Chondrocyte (in vitro differentiated cells): ENCODE measurements at places on chromosomes 2 and 18.

GRCh38 chr2:9949239-9949991, 2.1 kb upstream of the GRHL1 start:
- H3K27me3 ChIP-seq: peaks cover 26% of the 10 kb centered on the region
- H3K36me3 ChIP-seq: no peaks in the 10 kb centered on the region
- no peak for DNase-seq
- no peak overlapping the region for H3K27ac ChIP-seq

- H3K4me3 ChIP-seq: no peak overlapping the region
- no peak for DNase-seq
- H3K4me1 ChIP-seq: no peaks in the 10 kb centered on the region
- H3K27me3 ChIP-seq: no peaks in the 10 kb centered on the region
Observed at GRCh38 chr18:68818584-68818983, 20.7 kb downstream of the CCDC102B start.

DNA sequence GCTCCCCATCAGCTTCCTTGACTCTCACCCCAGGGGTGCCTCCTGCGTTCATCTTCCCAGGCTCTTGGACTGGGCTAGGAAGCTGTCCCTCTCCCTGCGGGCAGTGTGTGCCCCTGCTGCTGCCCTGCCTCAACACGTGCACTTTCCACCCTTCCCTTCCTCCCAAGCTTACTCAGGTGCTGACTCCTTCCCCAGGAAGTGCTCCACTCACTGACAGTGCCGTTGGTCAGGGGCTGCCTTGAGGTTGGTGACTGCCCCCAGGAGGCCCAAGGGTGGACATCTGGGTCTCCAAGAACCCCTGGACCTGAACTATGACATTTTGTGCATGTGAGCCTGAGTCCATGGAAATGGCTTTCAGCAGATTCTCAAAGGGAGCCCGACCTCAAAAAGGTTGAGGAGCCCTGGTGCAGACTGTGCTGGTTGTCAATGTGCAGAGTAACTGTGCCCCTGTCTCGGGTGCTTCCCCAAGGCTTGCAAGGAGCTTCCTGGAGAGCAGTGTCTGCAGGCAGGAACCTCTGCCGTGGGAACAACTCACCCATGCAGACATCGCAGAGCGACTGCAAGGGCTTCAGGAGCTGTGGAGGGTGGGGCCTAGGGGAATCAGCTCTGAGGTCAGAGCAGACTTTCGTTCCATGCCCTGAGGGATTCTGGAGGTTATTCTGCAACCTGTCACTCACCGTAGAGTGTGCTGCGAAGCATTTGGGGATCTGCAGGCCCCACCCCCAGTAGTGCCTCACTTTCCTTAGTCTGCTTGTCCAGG, 116.5 kb upstream of the MCFD2 start:
- H3K36me3 ChIP-seq: peaks cover 21% of the 10 kb centered on the region
- peak overlapping the region; percentile 36 for H3K27ac ChIP-seq
- H3K4me1 ChIP-seq: peaks cover 56% of the 10 kb centered on the region
- DNase-seq: peak; percentile 70

DNA sequence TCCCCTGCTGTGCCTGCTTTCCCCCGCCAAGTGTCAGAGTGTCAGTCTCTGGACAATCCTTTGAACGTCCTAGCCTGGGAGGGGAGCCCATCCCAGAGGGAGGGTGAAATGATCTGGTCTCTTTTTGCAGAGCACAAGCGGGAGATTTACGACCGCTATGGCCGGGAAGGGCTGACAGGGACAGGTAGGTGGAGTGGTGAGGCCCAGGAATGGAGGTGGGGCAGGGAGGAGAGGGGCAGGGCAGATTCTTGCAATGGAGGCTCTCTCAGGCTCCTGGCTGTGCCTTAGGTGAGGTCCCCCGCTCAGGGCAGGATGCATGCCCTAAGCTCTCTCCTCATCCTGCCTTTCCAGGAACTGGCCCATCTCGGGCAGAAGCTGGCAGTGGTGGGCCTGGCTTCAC, 2.4 kb downstream of the DNAJB2 start:
- peaks cover 11% of the 10 kb centered on the region for H3K36me3 ChIP-seq
- DNase-seq: peak; percentile 82
- no peaks in the 10 kb centered on the region for H3K27me3 ChIP-seq
- H3K4me1 ChIP-seq: peaks cover 64% of the 10 kb centered on the region

DNA sequence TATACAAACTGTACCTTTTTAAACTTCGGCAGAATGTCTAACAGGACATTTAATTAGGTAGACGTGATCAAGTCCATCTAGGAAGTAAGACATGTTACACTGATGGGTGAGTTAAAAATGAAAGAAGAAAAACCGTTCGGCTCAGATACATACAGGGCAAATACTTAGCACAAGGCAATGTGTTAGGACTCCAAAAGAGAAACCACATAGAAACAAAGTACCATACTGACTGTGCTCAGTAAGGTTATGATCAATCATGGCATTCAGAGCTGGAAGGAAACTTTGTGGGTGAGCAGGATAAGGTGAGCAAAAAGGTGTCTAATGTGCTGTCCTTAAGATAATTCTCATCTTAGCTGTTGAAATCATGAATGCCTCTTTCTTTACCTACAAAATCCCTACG, 211.9 kb downstream of the STK39 start:
- H3K27ac ChIP-seq: no peak overlapping the region
- H3K27me3 ChIP-seq: no peaks in the 10 kb centered on the region
- no peak for DNase-seq
- H3K36me3 ChIP-seq: peaks cover 11% of the 10 kb centered on the region
- peaks cover 42% of the 10 kb centered on the region for H3K4me1 ChIP-seq

DNA sequence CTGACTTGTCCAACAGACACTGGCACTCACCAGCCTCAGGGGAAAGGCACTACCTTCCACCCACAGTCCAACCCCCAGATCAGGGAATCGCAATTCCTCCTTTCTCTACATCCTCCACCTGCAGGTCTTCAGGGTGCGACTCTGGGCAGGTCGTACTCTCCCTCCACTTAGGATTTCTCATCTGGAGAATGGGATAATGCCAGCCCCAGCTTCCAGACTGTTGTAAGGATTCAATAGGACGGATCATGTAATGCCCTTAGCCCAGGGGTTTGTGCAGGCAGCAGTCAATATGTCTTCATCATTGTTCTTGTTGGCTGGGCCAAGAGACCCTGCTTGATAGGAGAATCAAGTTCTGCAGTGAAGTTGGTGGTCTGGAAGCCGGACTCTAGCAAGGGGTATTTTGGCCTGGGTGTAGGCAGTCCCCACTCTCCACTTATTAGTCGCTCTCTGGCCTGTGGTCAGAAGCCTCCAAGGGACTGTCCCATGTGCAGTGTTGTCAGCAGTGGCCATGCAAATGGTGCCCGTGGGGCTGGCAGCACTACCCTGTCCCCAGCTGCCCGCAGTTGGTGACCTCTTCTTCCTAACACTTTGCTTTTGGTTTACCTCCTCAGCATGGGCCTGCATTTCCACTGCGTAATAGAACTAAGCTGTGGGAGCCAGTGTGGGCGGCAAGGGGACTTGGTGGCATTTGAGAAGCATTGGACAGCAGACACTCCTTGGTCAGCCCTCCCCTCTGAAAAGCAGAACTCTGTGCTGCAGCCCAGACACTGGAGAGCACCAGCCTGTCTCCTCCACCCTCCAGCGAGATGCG, 172.4 kb upstream of the HS6ST1 start:
- H3K27ac ChIP-seq: no peak overlapping the region
- no peaks in the 10 kb centered on the region for H3K36me3 ChIP-seq
- no peak for DNase-seq

- no peak for DNase-seq
- no peaks in the 10 kb centered on the region for H3K27me3 ChIP-seq
- H3K36me3 ChIP-seq: peaks cover 5% of the 10 kb centered on the region
- H3K4me3 ChIP-seq: peak overlapping the region; percentile 100
- peaks cover 54% of the 10 kb centered on the region for H3K4me1 ChIP-seq
Observed at GRCh38 chr2:55048508-55049042, 1.7 kb downstream of the RTN4 start.

GRCh38 chr2:99957332-99958133, 184.9 kb downstream of the AFF3 start:
- peak overlapping the region; percentile 12 for H3K27ac ChIP-seq
- no peak overlapping the region for H3K4me3 ChIP-seq
- peaks cover 34% of the 10 kb centered on the region for H3K4me1 ChIP-seq

GRCh38 chr18:10049747-10050146, 135.9 kb downstream of the VAPA start:
- no peaks in the 10 kb centered on the region for H3K36me3 ChIP-seq
- no peak for DNase-seq
- H3K4me1 ChIP-seq: peaks cover 7% of the 10 kb centered on the region
- no peak overlapping the region for H3K27ac ChIP-seq
- H3K27me3 ChIP-seq: no peaks in the 10 kb centered on the region

GRCh38 chr2:45180779-45181178, 171.5 kb upstream of the SIX2 start:
- H3K27me3 ChIP-seq: no peaks in the 10 kb centered on the region
- peaks cover 76% of the 10 kb centered on the region for H3K4me1 ChIP-seq
- peaks cover 3% of the 10 kb centered on the region for H3K36me3 ChIP-seq

GRCh38 chr18:78743078-78743477, 236.5 kb upstream of the SALL3 start:
- H3K4me3 ChIP-seq: no peak overlapping the region
- H3K36me3 ChIP-seq: no peaks in the 10 kb centered on the region
- peaks cover 5% of the 10 kb centered on the region for H3K27me3 ChIP-seq
- H3K27ac ChIP-seq: no peak overlapping the region

- DNase-seq: no peak
- H3K27ac ChIP-seq: peak overlapping the region; percentile 75
- peaks cover 7% of the 10 kb centered on the region for H3K36me3 ChIP-seq
- H3K4me1 ChIP-seq: peaks cover 29% of the 10 kb centered on the region
- peak overlapping the region; percentile 53 for H3K4me3 ChIP-seq
Observed at GRCh38 chr2:217979151-217979811, 23.5 kb downstream of the TNS1 start.

DNA sequence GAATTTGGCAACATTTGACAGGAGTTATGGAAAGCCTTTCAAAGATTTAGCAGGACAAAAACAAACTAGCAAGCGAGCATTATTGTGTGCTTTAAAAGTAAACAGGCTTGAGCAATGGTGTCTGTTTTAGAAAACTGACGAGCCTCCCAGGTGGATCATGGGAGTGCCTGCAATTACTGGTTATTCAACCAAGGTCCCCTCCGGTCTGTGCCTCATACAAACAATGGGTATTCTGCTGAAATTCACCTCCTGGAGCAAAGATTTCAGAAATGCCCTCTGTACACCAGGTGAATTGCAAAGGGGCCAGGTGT, 22.4 kb downstream of the RTP5 start:
- H3K4me1 ChIP-seq: peaks cover 4% of the 10 kb centered on the region
- DNase-seq: no peak
- no peak overlapping the region for H3K4me3 ChIP-seq

DNA sequence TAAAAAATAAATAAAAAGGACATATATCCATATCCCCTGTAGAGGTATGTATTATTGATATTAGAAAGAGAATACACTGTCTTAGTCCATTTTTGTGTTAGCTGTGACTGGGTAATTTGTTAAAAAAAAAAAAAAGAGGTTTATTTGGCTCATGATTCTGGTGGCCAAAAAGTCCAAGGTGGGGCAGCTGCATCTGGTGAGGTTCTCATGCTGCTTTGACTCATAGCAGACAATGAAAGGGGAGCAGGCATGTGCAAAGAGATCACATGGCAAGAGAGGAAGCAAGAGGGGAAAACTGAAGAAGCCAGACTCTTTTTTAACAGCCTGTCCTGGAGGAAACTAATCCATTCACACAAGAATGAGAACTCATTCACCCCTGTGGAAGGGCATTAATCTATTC, 101.6 kb upstream of the MAP4K3 start:
- H3K27ac ChIP-seq: no peak overlapping the region
- H3K36me3 ChIP-seq: no peaks in the 10 kb centered on the region
- H3K4me1 ChIP-seq: peaks cover 14% of the 10 kb centered on the region
- DNase-seq: no peak

- H3K4me3 ChIP-seq: no peak overlapping the region
- peaks cover 26% of the 10 kb centered on the region for H3K4me1 ChIP-seq
- H3K27me3 ChIP-seq: peaks cover 4% of the 10 kb centered on the region
- no peak for DNase-seq
Observed at GRCh38 chr2:197972587-197972986, 168.2 kb downstream of the PLCL1 start.

DNA sequence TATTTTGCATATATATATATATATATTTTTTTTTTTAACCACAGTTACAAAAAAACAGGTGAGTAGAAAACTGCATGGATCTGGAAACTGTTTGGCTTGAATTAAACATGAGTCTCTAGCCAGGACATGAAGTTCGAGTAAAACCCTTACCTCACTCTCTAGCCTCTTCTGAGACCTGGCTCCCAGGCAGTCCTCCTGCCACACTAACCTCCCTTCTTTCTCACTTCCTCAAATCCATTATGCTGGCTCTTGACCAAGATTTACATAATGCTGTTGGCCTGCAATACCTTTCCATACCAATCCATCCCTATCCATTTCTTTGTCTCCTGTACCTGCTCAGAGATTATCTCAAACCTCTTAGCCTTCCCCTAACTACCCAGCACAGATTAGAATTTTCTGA, 34.0 kb downstream of the PIGN start:
- no peak for DNase-seq
- H3K4me3 ChIP-seq: no peak overlapping the region
- H3K36me3 ChIP-seq: peaks cover 2% of the 10 kb centered on the region
- H3K27me3 ChIP-seq: no peaks in the 10 kb centered on the region

GRCh38 chr2:114010001-114010400, 120.1 kb downstream of the ACTR3 start:
- no peaks in the 10 kb centered on the region for H3K4me1 ChIP-seq
- H3K4me3 ChIP-seq: no peak overlapping the region
- H3K27me3 ChIP-seq: no peaks in the 10 kb centered on the region
- no peak for DNase-seq
- no peak overlapping the region for H3K27ac ChIP-seq

DNA sequence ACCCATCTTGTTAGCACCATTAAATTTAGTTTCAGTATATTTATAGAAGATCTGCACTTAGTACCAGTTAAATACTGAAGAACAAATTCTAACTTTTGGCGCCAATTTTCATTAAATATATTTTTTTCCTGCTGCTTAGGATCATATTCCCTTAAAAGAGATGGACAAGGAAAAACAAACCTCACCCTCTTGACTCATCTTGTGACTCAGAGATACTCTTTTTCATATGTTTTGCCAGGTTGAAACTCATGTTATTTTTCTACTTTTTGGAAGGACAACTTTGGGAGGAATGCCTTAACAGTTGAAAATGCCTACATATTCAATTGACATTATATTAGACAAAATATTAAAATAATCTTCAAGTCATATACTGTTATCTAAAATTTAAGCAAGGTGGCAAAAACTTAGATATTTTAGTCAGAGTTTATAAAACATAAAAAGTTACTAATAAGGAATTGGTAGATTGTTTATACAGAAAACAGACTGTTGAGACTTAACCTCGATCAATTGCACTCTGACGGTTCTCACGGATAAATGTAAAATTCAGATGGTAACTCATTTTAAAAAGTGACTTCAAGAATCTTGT, 36.2 kb downstream of the PNO1 start:
- no peaks in the 10 kb centered on the region for H3K36me3 ChIP-seq
- H3K4me3 ChIP-seq: no peak overlapping the region
- no peak for DNase-seq
- H3K27me3 ChIP-seq: no peaks in the 10 kb centered on the region
- H3K27ac ChIP-seq: peak overlapping the region; percentile 75
- peaks cover 51% of the 10 kb centered on the region for H3K4me1 ChIP-seq

DNA sequence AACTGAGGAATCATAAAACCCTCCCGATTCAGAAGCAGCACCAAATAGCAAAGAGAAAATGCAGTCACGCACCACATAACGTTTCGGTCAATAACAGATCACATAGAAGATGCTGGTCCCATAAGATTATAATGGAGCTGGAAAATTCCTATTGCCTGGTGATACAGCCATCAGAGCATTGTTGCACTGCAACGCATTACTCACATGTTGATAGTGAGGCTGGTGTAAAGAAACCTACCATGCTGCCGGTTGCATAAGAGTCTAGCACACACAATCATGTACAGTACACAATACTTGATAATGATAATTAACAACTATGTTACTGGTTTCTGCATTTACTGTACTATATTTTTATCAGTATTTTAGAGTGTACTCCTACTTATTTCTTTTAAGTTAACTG, 32.5 kb downstream of the RNF152 start:
- DNase-seq: no peak
- H3K4me1 ChIP-seq: peaks cover 73% of the 10 kb centered on the region
- H3K4me3 ChIP-seq: no peak overlapping the region
- H3K27ac ChIP-seq: peak overlapping the region; percentile 74
- H3K27me3 ChIP-seq: no peaks in the 10 kb centered on the region
